Fibroblast of the conjunctiva (primary cell): ENCODE measurements at places on chromosomes 6 and 20.
A peak's percentile ranks its signal among the peaks of the same experiment; 100 is the strongest.

DNA sequence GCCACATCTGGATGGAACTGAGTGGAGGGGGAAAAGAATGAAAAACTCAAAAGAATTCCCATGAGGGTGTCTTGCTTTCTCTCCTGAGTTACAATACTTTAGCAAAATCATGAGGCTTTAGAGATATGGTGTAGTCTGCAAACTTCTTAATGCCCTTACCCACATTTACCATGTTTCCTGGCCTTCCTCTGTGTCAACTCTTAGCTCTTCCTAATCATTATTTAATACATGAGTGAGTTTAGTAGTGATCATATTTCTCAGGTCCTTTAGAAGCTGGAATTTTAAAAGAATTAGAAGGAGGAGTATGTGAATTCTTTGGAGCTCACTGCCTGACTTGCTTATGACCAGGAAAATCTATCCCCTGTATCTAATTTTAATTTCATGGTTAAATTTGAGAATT, 39.0 kb downstream of the STX11 start:
- no peak for DNase-seq

DNA sequence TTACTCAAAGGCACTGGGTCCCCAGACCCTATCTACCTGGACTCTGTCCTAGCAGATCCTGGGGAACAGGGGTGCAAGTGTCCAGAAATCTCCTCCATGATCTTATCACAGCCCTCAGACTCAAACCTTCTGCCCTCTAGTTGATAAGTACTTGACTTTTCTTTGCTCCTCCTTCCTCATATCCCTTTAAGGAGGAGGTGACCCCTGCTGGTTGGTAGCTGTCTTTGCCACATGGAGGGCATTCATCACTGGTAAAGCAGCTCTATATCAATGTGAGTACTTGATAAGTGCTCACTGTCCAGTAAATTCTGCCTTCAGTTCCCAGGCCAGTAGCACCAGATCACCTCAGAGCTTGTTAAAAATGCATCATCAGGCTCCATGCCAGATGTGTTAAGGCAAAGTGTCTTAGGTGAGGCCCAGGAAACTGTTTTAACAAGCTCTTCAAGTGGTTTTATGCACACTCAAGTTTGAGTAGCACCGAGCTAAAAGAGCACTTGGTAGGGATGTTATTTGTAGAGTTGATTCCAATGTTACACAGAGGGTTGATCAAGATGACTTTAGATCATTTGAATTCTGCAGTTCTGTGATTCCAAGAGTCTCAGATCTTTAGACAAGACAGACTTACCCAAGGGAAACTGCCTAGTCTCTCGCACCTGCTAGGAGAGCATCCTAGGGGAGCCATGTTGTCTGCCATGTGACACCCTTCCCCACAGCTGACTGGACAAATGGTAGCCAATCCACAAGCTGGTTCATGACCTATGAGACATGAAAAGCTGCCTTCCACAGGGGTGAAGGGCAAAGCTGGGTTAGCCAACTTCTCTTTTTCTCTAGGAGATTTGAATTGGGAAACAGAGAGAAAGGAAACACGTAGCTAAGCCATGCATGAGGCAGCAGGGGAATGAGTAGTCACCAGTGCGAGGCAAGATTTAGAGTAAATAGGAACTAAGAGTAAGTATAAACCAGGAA, 18.6 kb downstream of the TREML2 start:
- DNase-seq, result peak; percentile 35

DNA sequence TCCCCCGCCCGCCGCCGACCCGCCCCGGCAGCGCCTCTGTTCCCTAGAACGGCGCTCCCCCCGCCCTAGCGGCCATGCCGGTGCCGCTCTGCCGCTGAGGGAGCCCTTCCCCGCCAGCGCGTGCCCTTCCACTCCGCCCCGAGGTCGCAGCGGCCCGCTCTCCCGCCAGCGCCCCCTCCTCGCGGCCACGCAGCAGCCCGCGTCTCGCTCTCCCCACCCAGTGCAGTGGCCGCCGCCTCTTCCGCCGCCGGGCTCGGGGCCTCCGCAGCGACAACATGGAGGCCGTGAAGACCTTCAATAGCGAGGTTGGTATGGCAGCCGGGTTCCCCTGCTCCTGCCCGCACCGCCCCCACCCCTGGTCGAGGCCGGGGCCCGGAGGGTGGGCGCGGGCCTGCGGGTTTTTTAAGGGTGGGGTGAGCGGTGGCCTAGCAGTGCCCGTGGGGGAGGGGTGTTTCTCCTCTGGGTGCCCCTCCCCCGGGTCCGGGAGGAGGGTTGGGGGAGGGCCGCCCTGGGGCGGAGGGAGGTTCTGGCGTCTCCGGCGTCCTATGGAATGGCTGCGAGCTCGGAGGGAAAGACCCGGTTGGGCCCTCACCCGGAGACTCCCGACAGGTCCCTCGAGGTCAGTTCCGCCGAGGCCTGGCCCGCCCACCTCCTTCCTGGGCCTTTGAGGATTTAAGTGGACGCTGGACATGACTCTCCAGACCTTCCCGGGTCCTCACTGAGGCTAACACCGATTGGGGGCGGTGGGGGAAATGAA, 588 bp downstream of the SCAF8 start:
- peak; percentile 94 for DNase-seq

DNA sequence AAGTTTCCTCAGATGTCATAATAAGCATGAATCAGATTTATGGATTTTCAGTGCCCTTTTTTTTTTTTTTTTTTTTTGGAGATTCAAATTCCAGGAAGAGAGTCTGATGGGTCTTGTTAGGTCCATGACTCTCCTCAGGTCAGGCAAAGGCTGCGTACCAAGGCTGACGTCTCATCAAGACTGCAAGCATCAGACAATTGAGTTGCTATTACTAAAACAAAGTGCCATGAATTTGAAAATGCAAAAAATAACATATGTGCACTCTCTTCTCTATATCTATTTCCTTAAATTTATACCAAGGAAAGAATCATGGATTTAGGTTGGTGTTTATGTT, 134.7 kb downstream of the FAM83B start:
- DNase-seq, result no peak

GRCh38 chr20:9516234-9516871, 2.0 kb downstream of the LAMP5 start:
- DNase-seq, result no peak

- no peak for DNase-seq
These were observed 3.3 kb downstream of the FGD2 start for GRCh38 chr6:37008484-37009465.

GRCh38 chr20:37364927-37365272, 19.0 kb downstream of the SRC start:
- DNase-seq, result no peak

DNA sequence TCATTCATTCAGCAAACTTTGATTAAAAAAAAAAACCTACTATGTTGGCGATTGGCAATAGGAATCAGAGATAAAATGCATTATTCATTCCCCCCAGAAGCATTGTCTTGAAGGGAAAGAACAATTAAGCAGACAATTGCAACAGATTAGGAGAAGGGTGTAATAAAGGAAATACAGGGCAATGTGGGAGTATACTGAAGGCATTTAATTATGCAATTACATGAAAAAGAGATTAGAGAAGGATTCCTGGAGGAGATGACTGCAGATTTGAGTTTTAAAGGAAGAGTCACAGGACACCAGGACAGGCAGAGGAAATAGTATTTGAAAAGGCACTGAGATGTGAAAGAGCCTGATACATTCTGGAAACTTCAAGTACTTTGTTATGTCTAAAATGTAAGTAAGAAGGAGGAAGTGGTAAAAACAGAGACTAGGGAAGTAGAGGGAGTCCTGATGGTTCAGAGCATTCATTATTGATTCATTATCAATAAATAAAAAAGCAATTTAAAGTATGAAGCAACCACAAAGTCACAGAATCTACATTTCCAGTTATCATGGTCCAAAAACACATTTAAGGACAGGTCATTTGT, 43.7 kb downstream of the THEMIS start:
- no peak for DNase-seq

GRCh38 chr6:39204646-39205244, 24.5 kb downstream of the KCNK5 start:
- DNase-seq, result no peak

- no peak for DNase-seq
These were observed 137.3 kb downstream of the CCDC170 start for GRCh38 chr6:151630991-151631655.

GRCh38 chr6:90008189-90008907, 114.1 kb downstream of the GJA10 start:
- DNase-seq, result no peak

GRCh38 chr6:131914967-131915751, 36.0 kb downstream of the CCN2 start:
- peak; percentile 77 for DNase-seq

DNA sequence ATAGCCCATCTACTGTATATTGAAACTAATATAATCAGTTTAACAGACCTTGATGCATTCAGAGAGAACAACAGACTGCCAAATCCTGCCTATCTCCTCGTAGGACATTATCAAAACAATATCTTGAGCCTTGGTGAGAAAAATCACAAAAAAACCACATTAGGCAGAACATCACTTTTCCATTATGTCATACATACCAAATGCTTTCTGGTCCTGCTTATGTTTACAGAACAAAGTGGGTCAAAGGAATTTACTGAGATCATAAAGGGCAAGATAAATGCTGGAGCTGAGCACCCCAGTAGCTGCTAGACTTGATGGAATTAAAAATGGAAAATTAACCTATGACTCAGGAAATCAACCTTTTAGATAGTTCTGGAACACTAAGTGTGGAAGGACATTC, 195.3 kb upstream of the KCNK16 start:
- no peak for DNase-seq

- no peak for DNase-seq
These were observed 64.5 kb downstream of the STX11 start for GRCh38 chr6:144214622-144215401.

GRCh38 chr6:4358414-4359107, 223.2 kb upstream of the ECI2 start:
- DNase-seq, result peak; percentile 98

DNA sequence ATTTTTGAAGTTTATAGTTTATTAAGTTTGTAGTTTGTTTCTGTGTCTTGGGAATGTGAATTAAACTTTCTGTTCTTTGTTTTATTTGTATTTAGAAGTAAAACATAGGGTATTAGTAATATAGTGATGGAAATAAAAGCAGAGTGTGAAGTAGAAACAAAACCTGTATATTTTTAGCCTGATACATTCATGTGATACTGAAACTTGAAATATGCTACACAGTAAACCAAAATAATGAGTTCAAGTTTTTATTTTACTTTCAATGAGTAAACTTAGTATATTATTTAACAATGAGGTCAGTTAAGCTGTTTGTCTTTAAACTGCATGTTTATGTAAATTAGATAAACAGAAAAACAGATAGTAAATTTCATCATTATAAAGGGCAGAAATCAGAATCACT, 1592.6 kb downstream of the GRIK2 start:
- no peak for DNase-seq

- no peak for DNase-seq
These were observed 26.2 kb downstream of the CCN2 start for GRCh38 chr6:131924881-131925474.

DNA sequence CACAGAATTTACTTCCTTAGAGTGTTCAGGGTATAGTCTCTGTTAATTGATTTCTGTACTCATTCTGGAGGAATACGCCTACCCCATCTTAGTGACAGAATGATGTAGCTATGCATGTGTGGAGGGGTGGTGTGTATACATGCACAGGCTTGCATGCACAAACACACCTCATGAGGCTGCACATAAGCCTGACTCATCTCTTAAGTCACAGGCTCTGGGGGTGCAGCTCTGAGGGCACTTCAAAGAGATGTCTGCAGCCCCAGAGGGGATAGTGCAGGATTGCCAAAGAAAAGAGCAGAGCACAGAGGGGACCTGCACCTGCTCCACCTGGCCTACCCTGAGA, 24.6 kb downstream of the TBX18 start:
- DNase-seq, result no peak

- DNase-seq, result no peak
These were observed 20.5 kb downstream of the SPDEF start for GRCh38 chr6:34535646-34536045.

- DNase-seq, result no peak
These were observed 108.7 kb downstream of the SCP2D1 start for GRCh38 chr20:18922251-18922650.

- no peak for DNase-seq
These were observed 23.8 kb downstream of the NRSN1 start for GRCh38 chr6:24149836-24150235.

DNA sequence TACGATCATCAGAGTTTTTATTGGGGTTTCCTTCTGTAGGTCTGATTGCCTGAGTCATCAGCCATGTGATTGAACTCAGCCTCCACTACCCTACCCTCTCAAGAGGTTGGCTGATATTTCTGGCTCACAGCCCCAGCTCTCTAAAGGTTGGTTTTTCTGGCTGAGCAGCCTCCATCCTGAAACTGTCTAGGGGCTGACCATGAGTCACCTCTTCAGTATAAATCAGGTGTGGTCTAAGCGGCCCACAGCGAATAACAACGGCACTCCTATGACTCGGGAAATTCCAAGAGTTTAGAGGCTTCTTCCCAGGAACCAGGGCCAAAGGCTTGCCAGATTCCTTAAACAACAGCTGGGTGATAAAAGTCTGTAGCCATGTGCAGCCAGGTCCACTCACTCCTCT, 115.5 kb downstream of the SOD2 start:
- DNase-seq, result no peak

- no peak for DNase-seq
These were observed 19.1 kb downstream of the ANKS1A start for GRCh38 chr6:34908194-34908593.

- DNase-seq, result no peak
These were observed 11.9 kb downstream of the MEA1 start for GRCh38 chr6:43001843-43002242.

- no peak for DNase-seq
These were observed 550 bp downstream of the PLAGL2 start for GRCh38 chr20:32206760-32207625.

- DNase-seq, result no peak
These were observed 4.8 kb upstream of the IL17F start for GRCh38 chr6:52249078-52249477.

DNA sequence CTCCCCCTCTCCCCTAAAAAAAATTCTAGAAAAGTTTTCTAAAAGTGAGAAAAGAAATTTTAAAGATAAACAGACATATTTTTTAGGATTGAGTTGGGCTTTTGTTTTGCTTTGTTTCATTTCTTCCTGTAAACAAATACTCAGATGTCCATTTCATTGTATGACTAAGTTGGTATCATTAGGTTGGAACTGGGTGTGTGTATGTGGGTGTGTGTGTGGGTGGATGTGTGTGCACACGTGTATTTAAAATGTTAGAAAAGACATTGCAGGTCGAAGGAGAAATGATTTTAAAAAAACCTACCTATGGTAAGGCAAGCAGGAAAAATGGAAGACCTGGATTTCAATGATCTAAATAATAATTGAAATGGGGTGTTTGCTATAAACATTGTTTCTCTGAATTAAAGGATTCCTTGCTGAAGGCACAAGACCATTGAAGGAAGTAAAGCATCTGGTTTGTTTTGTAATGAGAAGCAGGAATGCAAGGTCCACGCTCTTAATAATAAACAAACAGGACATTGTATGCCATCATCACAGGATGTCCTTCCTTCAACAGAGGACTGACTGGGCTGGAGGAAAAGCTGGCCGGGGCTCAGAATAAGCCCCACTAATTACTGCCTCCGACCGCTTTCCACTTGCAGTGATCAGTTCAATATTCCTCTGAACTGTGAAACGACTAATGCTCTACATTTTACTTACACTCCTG, 996 bp upstream of the PRDM1 start:
- DNase-seq, result no peak
